ENCODE measurements at places on chromosomes 13 and 19. TPM values are rescaled to one million over a fixed set of nuclear protein-coding genes. Genes with fewer than 3 reads are reported as not detected.

- H3K27me3 ChIP-seq, result no peaks in the 10 kb centered on the region
- no peaks in the 10 kb centered on the region for H3K4me1 ChIP-seq
- no peaks in the 10 kb centered on the region for H3K36me3 ChIP-seq
- DNase-seq, result no peak
- no peak overlapping the region for H3K4me3 ChIP-seq
Measured at GRCh38 chr13:40221460-40222201, 444.8 kb downstream of the FOXO1 start.

DNA sequence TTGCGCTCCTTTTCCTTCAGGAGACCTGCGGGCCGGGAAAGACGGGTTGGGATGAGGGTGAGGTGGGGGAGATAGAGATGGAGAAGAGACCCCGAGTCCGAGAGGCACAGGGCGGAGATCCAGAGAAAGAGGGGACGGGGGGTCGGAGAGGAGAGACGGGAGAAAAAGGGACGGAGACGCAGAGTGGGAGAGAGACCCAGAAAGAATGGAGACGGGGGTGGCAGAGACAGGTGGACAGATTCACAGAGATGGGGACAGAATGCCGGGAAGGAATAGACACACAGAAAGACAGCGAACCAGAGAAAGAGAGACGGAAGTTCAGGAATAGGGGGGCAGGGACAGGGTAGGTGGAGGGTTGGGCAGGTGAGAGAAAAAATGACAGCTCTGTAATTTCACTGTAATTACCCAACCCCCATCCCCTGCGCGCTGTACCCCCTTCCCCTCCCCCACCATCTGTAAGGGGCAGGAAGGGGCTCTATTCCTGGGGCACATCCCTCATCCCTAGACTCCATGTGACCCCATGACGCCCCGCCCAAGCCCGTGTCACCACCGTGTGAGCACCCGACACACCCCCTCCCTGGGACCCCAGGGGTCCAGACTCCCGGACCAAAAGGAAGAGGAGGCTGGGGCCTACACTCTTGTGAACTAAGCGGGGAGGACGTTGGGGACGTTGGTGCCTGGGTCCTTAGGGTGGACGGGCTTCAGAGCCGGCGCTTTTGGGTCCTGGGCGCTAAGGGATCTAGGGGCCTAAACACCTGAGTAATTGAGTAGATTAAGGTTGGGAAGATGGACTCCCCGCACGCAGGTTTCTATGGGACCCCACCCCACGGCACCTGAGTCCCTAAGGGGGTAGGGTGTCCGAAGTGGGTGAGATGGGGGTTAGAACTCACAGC lies 967 bp downstream of the DBP start:
- H3K4me3 ChIP-seq, result peak overlapping the region; percentile 70
- peaks cover 20% of the 10 kb centered on the region for H3K36me3 ChIP-seq
- H3K27ac ChIP-seq, result peak overlapping the region; percentile 96
- no peak for DNase-seq
- no peaks in the 10 kb centered on the region for H3K27me3 ChIP-seq

DNA sequence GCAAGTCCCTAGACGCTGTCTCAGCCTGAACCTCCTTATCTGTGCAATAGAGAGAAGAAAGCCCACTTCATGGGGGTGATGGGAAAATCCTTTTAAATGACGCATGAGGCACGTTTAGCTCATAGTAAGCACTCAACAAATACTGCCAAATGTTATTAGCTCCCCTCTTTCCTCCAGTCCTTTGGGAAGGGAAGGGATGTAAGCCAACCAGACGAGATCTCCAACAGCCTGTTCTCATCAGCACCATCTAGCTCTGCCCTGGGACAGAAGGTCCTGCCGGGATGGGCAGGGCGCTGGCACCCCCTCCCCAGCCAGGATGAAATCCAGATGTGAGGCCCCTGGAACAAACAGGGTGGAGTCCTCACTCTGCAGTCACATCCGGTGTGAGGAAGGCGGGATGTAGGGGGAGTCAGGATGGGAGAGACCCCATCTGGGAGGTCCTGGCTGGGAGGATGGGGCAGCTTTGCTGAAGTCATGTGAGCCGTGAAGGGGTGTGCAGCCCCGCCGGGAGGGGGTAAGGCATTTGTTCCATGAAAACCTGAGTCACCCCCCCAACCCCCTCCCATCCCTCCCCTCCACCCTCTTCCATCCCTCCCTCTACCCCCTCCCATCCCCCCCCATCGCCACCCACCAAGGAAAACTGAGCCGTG lies 4.6 kb downstream of the S1PR2 start:
- no peak overlapping the region for H3K4me3 ChIP-seq
- H3K27ac ChIP-seq, result no peak overlapping the region
- H3K4me1 ChIP-seq, result peaks cover 42% of the 10 kb centered on the region
- no peaks in the 10 kb centered on the region for H3K36me3 ChIP-seq

The PNMA8A gene
- polyA plus RNA-seq, result not detected

GRCh38 chr13:40776232-40776631 lies 5.2 kb upstream of the MRPS31 start:
- no peak overlapping the region for H3K4me3 ChIP-seq
- DNase-seq, result no peak
- no peaks in the 10 kb centered on the region for H3K27me3 ChIP-seq

The STOML3 gene
- not detected for polyA plus RNA-seq

- DNase-seq, result no peak
- no peak overlapping the region for H3K27ac ChIP-seq
- H3K4me1 ChIP-seq, result no peaks in the 10 kb centered on the region
Measured at GRCh38 chr13:108828086-108828815, 198.8 kb downstream of the MYO16 start.

GRCh38 chr19:55198651-55199050 lies 10.7 kb downstream of the PTPRH start:
- H3K36me3 ChIP-seq, result no peaks in the 10 kb centered on the region
- DNase-seq, result no peak
- no peak overlapping the region for H3K4me3 ChIP-seq
- H3K4me1 ChIP-seq, result no peaks in the 10 kb centered on the region

The IRGC gene
- not detected for polyA plus RNA-seq

GRCh38 chr19:10271543-10272086 lies 695 bp downstream of the ICAM1 start:
- no peaks in the 10 kb centered on the region for H3K27me3 ChIP-seq
- peak overlapping the region; percentile 75 for H3K4me3 ChIP-seq
- peaks cover 42% of the 10 kb centered on the region for H3K4me1 ChIP-seq
- peak; percentile 96 for DNase-seq

The CLEC17A gene
- polyA plus RNA-seq, result 2.4 TPM

The ZNF575 gene
- polyA plus RNA-seq, result 0.25 TPM

DNA sequence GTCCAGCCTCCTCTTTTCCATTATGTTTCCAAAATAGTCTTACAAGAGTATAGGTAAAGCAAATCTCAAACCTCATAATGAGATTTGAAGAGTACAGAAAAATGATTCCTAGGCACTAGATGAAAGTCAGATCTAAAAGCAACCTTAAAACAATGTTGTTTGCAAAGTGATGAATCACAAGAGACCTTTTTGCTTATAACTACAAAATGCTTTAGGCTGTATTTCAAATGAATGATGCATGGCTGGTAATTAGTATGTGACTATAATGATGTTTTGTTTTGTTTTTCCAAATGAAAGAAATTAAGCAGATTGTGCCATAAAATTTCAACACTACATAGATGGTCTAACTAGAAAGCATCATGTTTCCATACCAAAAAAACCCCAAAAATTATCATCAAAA lies 272.7 kb downstream of the DIAPH3 start:
- H3K36me3 ChIP-seq, result no peaks in the 10 kb centered on the region
- H3K27me3 ChIP-seq, result no peaks in the 10 kb centered on the region
- H3K4me1 ChIP-seq, result no peaks in the 10 kb centered on the region
